ENCODE measurements at places on chromosomes 16 and 17. TPM values are rescaled to one million over a fixed set of nuclear protein-coding genes. Genes with fewer than 3 reads are reported as not detected.

DNA sequence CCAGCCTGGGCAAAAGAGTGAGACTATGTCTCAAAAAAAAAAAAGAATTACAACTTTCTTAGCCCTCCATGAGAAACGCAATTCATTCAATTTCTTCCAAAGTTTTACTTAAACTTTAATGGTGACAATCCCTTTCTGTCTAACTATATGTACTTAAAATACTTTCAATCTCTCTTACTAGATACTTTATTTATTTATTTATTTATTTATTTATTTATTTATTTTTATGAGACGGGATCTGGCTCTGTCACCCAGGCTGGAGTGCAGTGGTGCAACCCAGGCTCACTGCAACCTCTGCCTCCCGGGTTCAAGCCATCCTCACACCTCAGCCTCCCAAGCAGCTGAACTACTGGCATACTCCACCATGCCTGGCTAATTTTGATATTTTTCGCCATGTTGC is 108.1 kb downstream of the SPAG9 start:
- DNase-seq = no peak

Gene MYCBPAP
- 4.6 TPM for total RNA-seq

Gene OR3A3
- not detected for total RNA-seq

DNA sequence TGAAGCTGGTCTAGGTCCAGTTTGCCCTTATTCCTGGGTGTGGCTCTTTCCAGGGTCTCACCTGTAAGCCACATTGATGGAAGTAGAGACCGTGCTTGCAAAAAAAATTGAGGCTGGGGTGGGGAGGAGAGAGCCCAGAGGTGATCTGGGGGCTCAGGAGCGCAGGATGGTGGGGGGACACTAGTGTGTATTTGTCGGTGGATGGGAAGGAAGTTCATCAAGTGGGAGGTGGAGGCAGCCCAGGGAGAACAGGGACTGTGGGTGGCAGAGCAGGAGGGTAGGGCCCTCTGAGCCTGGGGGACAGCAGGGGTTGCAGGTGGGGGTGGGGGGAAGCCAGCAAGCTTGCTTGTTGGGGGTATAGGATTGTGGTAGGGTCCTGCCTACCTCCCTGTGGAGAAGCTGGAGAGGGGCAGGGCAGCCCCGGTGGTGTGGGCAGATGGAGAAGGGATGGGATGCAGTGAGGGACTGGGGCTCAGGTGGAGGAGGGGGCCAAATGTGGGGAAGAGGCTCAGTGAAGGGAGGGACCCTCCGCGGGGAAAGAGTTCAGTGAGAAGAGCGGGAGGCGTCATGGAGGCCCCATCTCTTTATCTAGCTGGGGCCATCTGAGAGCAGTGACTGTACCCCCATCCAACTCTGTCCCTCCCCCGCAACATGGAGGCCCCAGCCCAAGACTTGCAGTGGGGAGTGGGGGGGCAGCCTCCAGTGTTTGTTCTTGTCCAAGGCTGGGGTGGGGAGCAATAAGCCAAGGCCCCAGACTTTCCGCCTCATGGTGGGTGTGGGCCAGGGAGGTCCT is 17.2 kb upstream of the TMEM92 start:
- DNase-seq = no peak

DNA sequence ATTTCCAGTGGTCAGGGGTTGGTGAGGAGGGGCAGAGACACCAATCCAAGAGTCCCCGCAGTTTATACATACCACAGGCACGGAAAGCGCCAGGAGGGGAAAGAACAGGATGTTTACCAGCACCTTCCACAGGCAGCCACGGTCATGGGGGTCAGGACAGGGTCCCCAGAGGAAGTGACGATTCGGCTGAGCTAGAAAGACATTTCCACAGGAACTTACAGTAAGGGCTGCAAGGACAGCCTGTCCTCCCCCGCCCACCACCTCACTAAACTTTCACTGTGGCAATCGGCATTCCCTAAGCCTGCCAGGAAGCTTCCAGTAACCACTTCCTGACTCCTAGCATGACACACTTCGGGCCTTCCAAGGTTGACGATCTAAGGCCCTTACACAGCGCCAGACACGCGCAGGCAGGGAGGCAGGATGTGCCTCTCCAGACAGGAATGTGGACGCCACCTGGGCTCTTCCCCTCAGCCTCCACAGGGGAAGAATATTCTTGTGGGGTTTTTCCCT is 1.2 kb upstream of the MT2A start:
- peak; percentile 74 for DNase-seq

- DNase-seq = no peak
Observed at GRCh38 chr16:77327717-77328116, 107.1 kb downstream of the ADAMTS18 start.

Gene ATP2A3
- total RNA-seq = 96.5 TPM

Gene CFAP97D1
- total RNA-seq = not detected

DNA sequence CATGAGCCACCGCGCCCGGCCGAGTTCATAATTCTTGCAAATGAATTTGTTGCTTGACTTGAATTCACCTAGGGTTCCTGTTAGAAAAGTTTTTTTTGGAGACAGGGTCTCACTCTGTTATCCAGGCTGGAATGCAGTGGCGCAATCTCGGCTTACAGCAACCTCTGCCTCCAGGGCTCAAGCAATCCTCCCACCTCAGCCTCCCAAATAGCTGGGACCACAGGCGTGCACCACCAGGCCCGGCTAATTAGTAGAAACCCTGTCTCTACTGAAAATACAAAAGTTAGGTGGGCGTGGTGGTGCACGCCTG is 99.8 kb downstream of the MYH11 start:
- no peak for DNase-seq

GRCh38 chr17:68908045-68908444 is 47.1 kb downstream of the ABCA8 start:
- no peak for DNase-seq

Gene RPS15A
- total RNA-seq = 899 TPM

GRCh38 chr16:88264641-88265285 is 118.0 kb upstream of the ZNF469 start:
- peak; percentile 97 for DNase-seq

- no peak for DNase-seq
Observed at GRCh38 chr16:12545792-12546342, 257.8 kb downstream of the CPPED1 start.

Gene GJC1
- total RNA-seq = 17.3 TPM

DNA sequence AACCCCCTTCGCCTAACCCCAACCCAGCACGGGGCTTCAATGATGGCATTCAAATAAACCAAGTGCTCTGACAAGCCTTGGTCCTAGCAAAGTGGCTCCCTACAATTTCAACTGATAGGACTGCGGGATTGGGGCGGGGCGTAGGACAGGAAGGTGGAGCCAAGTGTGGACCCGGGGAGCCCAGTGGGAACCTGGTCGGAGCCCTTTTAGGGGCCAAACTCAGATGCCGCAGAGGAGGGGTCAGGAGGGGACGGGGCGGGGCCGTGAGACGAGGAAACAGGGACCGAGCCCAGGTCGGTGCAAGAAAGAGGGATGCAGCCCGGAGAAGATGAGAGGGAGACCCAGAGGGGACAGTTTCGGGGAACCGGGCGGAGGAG is 13.2 kb upstream of the CDIPT start:
- DNase-seq = no peak

DNA sequence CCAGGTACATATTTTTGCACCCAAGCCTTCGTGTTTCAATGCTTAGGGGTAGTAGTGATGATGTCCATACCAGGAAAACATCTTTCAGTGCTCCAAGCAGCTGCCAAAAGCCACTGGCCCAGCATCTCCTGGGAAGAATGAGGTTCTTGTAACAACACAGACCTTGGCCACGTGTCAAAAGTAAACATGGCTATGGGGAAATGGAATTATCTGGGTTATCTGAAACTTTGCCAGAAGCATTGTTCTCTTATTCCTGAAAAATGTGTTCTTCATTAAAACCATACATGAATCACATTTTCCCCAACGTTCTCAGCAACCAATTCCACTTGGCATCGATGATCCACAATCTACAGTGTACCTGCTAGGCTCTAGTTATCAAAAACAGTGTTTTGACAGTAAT is 524.2 kb upstream of the EEF2KMT start:
- peak; percentile 80 for DNase-seq

DNA sequence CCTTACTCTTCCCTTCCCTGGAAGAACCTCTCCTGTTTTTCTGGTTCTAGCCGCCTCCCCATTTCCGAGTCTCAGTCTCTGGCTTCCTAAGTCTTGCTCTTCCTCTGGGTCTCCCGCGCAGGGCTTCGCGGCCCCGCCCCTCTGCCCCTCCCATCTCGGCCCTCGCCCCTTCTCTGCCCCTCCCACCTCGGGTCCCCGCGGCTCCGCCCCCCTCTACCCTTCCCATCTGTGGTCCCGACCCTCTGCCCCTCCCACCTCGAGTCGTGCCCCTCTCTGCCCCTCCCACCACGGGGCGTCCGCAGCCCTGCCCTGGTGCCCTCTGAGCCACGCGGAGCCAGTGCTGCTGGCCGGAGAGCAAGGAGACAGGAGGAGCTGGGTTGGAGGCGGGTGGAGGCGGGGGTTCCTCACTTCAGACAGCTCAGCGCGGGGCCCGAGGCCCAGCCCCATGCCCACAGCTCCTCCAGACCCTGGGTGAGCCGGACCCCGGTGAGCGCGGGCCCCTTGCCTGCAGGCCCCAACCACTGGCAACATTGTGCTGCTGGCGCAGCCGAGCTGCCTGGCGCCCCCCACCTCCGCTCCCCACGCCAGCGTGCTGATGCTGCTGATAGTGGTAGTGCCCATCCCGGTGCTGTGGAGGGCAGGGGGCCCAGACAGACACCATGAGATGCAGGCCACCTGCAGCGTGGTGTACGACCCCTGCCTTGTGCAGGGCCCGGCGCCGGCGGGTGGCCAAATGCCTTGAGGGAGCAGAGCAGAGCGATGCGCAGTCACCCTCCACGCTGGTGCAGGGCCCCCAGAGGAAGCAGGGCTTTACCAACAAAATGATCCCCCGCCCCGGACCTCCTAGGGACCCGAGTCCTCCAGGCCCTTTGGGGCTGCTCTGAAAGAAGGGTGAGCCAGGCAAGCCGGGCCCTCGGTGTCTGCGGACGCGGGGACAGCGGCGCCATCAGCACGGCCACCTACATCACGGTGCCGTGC is 2115.3 kb downstream of the TP53TG3F start:
- no peak for DNase-seq

DNA sequence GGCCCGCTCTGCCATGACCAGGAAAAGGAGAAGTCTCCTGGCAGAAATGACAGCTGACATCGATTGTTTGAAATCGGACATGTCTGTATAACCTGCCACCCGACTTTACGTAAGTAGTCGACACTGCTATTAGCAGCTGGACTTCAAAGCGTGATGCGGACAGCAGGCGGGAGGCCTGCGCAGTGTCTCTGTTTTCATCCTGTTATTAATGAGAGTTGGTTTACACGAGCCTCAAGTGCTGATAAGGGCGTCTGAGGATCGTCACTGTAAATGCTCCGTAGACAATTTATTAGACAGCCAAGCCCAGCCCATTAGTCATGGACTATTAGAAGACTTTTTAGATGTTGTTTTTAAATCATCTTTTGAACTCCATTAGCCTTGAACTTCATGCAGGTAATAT is 328.3 kb downstream of the FOXL1 start:
- peak; percentile 24 for DNase-seq

DNA sequence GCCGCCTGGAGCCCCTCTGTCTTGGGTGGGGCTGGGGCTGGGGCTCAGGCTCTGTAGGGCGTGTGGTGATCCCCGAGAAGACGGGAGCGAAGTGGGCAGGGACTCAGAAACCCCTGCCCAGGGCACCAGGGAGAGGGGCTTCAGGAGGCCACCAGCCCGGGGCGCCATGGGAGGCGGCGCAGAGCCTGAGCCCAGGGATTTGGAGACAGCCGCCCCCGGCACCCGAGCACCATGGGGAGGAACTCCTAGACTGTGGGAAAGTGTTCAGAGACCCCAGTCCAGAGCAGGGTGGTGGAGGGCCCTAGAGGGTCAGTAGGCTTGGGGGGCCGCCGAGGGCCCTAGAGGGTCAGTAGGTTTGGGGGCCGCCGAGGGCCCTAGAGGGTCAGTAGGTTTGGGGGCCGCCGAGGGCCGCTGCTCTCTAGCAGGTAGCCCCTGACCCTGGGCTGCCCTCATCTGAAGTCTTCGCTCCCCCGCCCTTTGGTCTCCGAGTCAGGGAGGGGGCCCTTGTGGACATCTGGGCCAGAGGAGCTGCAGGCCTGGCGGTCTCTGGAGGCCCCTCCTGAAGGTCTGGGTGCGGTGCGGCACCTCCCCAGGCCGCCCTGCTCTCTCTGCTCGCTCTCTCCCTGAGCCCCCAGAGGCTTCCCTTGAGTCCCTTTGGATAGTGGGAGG is 734 bp downstream of the ARHGDIG start:
- no peak for DNase-seq

- no peak for DNase-seq
Observed at GRCh38 chr17:50110591-50111349, 15.6 kb downstream of the PDK2 start.

Gene KRTAP3-1
- not detected for total RNA-seq

All from mucosa of gallbladder (tissue), 1 donor.